ENCODE measurements at places on chromosomes 2 and 18.

GRCh38 chr18:12921178-12921577 is 26.6 kb upstream of the SEH1L start:
- DNase-seq: no peak

GRCh38 chr2:224984637-224985036 is 57.6 kb downstream of the DOCK10 start:
- no peak for DNase-seq

- DNase-seq: peak; percentile 99
Measured at GRCh38 chr2:8681786-8682692, at the start of gene ID2. Gene ID2 (plus strand): TSS chr2:8682056. CDS start chr2:8682166, 110 bp downstream.

- no peak for DNase-seq
Measured at GRCh38 chr2:55232863-55233657, 572 bp downstream of the RPS27A start.

DNA sequence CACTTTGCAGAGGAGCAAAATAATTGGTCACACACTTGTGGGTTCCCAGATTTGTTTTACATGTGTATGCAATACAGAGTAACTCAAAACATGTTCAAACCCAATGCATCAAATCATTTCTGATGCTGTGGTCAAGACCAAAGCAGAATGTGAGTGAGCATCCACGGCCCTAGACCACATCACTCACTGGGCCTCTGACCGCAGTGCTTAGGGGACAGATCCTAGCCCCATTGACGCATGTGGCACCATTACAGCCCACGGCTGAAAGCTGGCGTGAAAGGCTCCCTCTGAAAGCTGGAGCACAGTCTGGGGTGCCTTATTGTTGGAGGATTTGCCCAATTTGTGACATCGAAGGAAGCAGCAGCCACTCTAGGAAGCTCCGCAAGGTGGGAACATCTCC is 498.8 kb upstream of the TCF4 start:
- no peak for DNase-seq

GRCh38 chr2:235567842-235568241 is 74.0 kb downstream of the AGAP1 start:
- DNase-seq: no peak

- DNase-seq: no peak
Measured at GRCh38 chr2:236690726-236691125, 121.1 kb downstream of the ACKR3 start.

DNA sequence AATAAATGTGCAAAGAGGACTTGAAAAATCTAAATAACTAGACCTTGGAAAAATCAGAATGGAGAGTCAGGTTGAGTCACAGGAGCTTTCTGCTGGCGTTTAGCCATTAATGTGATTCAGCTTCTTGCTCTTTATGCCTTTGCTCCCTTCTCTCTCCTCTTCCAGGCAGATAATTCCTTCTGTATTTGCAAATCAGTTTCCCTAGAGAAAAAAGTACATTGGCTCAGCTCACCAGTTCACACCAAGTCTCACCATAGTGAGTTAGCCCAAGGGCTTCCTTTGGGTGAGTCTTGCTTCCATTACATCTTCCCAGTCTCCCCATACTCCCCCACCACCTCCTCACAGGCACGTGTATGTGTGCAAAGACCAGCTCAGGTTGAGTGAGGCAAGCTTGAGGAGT is 73.6 kb downstream of the CYBRD1 start:
- DNase-seq: no peak

GRCh38 chr2:207037896-207038295 is 98.6 kb downstream of the CPO start:
- DNase-seq: no peak

DNA sequence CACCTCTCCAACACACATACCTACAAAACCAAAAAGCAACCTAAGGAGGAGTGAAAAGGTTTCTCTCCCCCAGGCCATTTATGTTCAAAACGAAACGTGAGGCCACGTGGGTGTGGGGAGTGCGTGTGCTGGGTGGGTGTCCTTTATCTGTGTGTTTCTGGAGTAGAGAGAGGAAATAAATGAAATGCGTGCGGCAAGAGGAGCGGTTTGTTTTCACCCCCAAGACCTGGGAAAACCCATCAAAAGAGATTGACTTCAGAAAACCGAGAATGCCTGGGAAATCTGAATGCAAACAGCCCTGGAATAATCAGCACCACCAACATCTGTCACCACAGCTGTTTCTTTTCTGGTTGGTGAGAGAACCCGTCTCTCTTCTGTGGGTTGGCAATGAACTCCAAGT is 137.4 kb downstream of the INSIG2 start:
- DNase-seq: no peak
